NCI-H2227 treated with DMSO at 0.1 percent for 48 hours (cell line): ENCODE measurements at places on chromosomes 4 and X.

GRCh38 chrX:17550011-17550410, 175.0 kb downstream of the NHS start:
- no peak for DNase-seq

- no peak for DNase-seq
These were observed 495.0 kb upstream of the SLIT2 start for GRCh38 chr4:19756661-19757060.

- DNase-seq = no peak
These were observed 58.6 kb upstream of the P2RY10 start for GRCh38 chrX:78886550-78886949.

- no peak for DNase-seq
These were observed 5.2 kb downstream of the WNK3 start for GRCh38 chrX:54352677-54353076.

- no peak for DNase-seq
These were observed 14.6 kb downstream of the SH3RF1 start for GRCh38 chr4:169256101-169256612.

DNA sequence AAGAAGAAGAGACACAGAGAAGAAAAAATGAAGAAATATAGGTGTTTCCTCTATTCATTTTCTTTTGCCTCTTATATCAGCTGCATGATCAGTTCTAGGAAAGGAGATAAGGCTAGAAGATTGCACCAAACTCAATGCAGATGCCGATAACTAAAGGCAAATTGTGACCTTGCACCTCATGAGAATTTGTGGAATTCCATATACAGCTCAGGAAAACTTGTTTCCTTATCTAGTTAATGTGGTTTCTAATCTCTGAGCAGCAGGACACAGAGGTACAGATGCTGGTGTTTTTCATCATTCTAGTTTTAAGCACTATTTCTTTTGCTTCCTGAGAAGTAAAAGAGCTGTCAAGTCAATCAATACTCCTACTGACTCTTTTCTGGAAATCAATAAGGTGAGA, 104.6 kb upstream of the NWD2 start:
- no peak for DNase-seq

GRCh38 chr4:184873054-184873453, 47.3 kb upstream of the ACSL1 start:
- no peak for DNase-seq

DNA sequence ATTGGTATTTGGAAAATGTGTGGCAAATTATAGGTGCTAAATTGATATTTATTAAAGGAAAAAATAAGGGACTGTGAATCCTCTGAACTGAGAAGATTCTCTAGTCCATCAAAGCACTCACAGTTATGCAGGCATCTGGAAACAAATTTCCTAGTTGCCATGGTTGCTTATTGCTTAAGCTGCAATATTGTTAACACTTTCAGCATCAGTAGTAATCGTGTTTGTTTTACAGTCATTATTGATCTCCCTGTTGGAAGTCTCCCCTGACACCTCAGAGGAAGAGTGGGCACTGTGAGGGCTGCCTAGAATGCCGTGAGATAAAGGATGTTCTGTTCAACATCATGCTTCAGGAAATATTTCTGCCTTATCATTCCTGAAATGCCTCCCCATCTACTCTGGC, 2004.3 kb upstream of the ADGRL3 start:
- DNase-seq = no peak

DNA sequence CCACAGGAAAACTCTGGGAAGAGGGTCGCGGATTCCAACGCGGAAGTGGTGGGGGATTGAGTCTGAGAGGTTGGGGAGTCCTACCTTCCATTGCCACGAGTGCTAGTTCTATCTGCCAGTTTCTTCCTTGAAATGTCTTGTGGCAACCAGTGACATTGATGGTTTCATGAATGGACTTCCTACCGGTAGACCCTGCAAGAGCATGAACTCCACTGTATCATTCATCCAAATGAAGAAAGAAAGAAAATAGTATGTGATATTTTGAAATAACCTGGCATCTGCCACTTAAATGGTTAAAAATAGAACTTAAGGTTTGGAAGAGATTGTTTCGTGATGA, 1.1 kb upstream of the SLC10A7 start:
- no peak for DNase-seq

GRCh38 chrX:154350429-154351182, 23.8 kb downstream of the FLNA start:
- no peak for DNase-seq

GRCh38 chrX:131747173-131747572, 203.3 kb downstream of the OR13H1 start:
- DNase-seq = peak; percentile 76

- DNase-seq = no peak
These were observed 39.2 kb downstream of the SEL1L3 start for GRCh38 chr4:25823632-25824031.

DNA sequence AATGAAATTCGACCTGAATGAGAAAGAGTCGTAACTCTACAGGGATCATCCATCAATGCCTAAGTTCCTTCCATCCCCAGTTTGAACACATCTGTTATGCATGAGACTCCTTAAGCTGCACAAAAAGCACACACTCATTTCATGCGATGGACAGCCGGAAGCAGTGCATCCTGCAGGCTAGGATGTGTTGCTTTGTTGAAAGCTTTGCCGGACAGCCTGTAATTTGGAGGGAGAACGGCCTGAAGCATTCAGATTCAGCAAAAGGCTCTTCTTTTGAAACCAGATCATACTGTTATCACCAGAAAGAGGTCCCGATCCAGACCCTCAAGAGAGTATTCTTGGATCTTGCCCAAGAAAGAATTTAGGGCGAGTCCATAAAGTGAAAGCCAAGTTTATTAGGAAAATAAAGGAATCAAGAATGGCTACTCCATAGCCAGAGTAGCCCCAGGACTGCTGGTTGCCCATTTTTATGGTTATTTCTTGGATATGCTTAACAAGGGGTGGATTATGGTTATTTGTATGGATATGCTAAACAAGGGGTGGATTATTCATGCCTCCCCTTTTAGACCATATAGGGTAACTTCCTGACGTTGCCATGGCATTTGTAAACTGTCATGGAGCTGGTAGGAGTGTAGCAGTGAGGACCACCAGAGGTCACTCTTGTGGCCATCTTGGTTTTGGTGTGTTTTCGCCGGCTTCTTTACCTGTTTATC, 48.1 kb upstream of the DHRSX start:
- DNase-seq = no peak

- DNase-seq = no peak
These were observed 209.5 kb upstream of the AFF2 start for GRCh38 chrX:148290931-148291330.

DNA sequence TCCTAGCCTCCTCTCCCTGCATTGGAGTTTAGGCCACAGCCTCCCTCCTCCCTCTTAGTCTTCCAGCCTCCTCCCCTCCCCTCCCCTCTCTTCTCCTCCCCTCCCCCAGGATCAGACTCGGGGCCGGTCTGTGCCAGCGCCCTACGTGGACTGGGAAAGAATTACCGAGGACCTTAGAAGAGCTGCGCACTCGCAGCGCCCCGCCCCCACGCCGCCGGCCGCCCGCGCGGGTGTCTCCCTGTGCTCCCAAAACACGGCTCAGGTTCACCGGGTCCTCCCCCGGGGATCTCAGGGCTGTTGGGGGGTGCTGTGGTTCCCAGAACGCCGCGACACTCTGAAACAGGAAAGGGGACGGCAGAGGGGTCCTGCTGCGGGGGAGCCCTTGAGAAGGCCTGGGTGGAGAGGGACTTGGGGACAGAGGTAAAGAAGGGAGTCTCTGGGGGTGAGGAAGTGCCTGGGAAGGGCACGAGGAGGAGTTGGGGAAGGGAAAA, 122.3 kb upstream of the TBL1X start:
- peak; percentile 87 for DNase-seq

- peak; percentile 97 for DNase-seq
These were observed 848 bp upstream of the KCND1 start for GRCh38 chrX:48972220-48973164.

DNA sequence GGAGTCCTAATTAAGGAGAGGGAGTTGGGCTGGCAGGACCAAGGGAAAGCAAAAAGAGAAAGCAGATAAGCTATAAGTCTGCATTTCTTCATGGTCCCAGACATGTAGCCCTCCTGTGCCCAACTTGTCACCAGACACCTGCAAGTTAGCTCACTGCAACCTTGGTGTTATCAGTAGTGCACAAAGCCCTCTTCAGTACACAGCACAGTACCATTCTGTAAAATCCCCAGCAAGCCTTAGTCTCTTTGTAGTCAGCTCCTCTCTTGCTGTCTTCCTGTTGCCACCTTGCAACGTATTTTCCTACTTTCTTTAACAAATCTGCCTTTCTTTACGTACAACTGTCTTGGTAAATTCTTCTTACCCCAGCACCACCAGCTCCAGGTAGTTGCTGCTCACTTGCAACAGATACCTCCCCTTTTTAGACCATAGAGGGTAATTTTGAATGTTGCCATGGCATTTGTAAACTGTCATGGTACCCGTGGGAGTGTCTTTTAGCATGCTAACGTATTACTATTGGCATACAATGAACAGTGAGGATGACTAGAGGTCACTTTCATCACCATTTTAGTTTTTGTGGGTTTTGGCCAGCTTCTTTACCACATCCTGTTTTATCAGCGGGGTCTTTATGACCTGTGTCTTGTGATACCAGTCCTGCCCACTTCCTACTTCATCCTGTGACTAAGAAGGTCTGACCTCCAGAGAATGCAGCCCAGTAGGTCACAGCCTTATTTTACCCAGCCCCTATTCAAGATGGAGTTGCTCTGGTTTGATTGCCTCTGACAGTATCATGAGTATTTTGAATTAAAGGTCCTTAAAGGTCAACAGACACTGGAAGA, 28.3 kb upstream of the AP1S2 start:
- no peak for DNase-seq

DNA sequence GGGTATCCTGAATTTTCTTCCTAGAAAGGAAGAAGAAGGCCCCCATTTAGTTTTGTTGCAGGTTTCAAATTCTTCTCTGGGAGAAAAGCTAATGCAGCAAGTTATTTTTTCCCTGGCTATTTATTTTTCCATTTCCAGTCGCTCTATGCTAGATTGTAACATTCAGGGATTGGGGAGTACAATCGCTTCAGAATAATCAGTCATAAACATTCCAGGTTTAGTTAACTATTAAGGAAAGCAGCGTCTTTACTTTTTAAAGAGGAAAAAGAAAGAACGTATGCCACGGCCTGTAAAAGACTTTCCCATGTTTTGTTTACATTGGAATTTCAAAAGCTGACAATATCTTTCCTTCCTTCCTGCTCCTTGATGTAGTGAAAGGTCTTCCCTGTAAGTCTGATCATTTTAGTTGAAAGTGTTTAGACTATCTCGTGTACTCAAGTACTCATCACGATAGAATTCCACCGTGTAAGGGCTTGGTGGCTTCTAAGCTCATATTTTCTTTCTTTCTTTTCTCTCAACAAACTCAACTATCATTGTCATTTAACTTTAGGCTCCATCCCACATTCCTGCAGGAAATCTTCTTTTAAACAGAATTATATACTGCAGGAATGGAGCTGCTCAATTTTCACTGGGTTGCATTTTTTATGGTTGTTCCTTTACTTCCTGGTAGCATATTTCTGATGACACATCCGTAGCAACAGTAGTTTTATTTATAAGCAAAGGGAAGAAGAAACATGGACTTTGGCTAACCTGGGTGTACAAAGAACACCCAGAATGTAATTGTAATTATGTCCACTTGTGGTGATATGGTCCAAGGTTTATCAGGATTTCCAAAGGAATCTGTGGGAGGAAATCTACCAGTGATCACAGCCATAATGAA, 213.1 kb upstream of the FAT1 start:
- no peak for DNase-seq

GRCh38 chr4:143016171-143016570, 168.5 kb upstream of the USP38 start:
- no peak for DNase-seq

- DNase-seq = no peak
These were observed 102.7 kb upstream of the DHX15 start for GRCh38 chr4:24686866-24687692.

DNA sequence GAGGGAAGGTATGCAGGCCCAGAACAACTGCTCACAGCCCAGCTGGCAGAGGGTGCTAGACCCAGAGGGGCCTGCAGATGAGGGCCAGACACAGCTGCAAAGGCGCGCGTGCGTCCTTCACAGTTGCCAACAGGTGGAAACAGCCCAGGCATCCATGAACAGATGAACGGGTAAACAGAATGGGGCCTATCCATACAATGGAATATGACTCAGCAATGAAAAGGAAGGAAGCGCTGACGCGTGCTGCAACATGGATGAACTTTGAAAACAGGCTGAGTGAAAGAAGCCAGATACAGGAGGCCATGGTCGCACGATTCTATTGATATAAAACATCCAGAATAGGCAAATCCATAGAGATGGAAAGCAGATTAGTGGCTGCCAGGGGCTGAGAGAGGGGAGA, 83.1 kb upstream of the DDX3X start:
- no peak for DNase-seq

- DNase-seq = no peak
These were observed 1.1 kb downstream of the CFAP299 start for GRCh38 chr4:80336582-80336981.

- peak; percentile 22 for DNase-seq
These were observed 43.1 kb downstream of the CXXC4 start for GRCh38 chr4:104451573-104451972.

DNA sequence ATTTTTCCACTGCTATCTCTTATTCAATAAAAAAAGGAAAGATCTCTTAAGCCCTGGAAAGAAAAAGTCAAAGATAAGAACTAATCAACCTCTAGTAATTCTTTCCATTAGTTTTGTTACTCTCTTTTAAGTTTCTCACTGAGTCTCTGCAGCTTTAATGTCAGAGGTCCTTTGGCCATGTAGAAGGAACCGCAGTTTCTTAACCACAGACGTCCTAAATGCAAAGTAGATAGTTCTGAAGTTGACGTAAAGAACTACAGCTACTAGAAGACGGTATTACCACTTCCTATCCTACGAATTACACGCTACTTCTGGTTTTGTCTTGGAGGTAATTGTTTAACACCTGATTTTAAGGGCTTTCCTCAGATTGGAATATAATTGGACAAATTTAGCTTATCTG, 325.9 kb downstream of the ANKRD50 start:
- no peak for DNase-seq

DNA sequence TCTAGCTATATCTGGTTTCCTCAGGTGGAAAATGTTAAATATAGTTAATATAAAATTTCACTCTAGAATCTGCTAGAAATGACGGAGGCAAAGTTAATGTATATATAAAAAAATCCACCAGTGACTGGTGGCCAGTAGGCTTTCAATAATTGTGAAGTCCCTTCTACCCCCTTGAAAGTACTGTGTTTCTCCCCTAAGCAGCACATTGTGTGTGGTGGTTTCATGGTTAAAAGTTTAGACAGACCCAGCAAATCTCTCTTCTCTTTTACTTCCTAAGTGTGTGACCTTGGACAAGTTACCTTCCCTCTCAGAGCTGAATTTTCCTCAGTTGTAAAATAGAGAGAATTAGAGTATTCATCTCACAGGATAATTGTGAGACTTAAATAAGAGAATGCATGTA, 600 bp upstream of the HEPH start:
- DNase-seq = no peak
